T47D (cell line): ENCODE measurements at places on chromosomes 6 and 20.

DNA sequence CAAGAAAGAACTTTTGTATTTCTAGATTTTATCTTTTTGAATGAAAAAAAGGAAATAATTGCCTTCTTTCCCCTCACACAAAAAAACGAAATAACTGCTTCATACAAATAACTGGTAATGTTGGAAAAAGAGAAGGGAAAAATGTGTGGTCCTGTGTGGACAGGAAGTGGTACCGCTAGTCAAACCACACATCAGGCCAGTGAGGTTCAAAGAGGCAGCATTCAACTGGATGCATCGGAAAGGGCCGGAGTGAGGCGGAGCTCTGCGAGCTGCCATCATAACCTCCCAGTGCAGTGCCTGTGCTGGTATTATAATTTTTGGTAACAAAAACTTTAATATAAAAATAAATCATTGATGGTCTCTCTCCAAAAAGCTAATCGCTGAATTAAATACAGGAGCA is 111.2 kb downstream of the IRF4 start:
- no peak for DNase-seq

DNA sequence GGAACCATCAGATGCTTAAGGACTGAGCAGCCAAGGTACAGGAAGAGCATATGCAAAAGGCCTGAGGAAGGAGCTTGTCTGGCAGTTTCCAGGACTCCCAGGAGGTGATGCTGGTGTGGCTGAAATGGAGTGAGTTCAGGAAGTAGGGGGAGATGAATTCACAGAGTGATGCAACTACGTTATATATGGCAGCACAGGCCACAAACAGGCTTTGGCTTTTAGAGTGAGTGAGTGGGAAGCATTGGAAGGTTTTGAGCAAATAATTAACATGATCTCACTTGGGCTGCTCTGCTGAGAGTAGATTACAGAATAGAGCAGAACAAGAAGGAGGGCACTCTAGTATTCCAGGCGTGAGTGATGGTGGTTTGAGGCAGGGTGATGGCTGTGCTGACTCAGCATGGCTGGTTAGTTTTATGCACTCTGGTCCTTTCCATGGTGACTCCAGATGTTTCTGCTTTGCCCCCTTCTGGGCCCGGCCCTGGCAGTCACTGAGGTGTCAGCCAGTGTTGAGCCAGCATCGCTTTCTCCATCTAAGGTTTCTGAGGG is 6.5 kb downstream of the BTN2A2 start:
- DNase-seq = no peak

DNA sequence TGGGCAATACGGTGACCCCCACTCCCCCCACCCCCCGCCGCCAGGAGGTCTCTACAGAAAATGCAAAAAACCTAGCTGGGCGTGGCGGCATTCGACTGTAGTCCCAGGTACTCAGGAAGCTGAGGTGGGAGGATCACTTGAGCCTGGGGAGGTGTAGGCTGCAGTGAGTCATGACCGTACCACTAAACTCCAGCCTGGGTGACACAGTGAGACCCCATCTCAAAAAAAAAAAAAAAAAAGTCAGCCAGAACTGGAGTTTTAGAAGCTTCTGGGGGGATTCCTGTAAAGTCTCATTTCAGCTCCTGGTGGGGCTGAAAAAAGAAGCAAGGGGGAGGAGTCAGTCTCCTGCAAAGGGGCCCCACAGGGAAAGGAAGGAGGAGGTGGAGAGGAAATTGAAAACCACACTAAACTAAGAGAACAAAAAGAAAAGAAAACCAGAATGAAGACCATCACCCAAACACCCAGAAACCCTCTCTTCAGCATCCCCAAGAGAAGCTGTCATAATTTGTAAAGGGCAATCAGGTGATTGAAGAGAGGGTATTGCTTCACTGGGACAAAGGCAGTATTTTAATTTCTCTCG is 50.4 kb downstream of the NOL4L start:
- DNase-seq = no peak

GRCh38 chr20:58024241-58024721 is 204.2 kb downstream of the ANKRD60 start:
- DNase-seq = no peak

DNA sequence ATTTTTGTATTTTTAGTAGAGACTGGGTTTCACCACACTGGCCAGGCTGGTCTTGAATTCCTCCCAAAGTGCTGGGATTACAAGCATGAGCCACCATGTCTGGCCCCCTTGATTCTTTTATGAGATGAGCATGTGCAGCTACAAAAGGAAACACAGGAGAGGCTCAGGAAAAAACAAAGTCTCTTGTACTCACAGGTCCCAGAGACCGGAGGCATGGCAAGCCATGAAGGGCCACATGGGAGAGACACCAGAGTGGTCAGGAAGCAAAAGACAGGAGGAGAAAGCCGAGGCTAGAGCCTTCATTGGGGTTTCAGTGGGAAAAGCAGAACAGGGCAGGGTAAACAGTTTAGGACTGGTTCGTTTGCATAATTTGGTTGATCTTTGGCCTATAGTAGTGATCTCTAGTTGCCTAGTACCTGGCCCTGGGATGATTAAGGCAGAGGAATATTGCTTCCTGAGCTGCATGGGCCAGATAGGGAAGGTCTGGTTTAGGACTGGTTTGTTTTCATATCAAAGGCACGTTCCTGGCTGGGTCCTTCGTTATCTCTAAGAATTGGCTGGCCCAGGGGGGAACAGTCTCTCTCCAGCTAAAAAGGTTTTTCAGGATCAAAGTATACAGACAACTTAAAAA is 48.2 kb upstream of the PRND start:
- no peak for DNase-seq

DNA sequence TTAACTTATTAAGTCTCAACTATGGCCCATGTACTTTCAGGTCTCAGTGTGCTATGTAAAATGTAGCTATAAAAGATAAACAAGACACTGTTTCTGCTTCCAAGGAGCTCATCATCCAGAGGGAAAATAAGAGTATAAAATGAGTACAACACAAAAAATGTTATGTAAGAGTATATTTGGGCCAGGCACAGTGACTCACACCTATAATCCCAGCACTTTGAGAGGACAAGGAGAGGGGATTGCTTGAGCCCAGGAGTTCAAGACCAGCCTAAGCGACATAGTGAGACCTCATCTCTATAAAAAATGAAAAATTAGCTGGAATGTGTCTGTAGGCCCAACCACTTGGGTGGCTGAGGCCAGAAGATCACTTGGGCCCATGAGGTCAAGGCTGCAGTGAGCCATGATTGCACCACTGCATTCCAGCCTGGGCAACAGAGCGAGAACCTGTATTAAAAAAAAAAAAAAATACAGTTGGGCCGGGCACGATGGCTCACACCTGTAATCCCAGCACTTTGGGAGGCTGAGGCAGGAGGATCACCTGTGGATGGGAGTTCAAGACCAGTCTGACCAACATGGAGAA is 124.0 kb downstream of the EDN1 start:
- no peak for DNase-seq

DNA sequence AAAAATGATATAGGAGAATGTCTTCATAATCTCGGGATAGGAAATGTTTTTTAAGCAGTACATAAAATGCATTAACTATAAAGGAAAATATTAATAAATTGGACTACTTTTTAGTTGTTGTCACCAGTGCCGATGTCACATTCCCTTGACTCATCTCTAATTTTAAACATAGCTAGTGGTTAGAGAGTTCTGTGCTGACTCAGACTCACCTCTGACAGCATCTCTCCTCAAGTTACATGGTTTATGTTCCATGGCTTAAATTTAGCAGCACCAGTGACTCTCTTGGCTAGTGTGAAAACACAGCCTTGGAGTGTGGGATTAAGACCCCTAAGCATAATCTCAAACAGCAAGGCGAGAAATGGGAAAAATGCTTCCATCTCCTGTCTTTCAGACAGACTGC is 311.8 kb upstream of the MMS22L start:
- DNase-seq = no peak

- DNase-seq = peak; percentile 29
These were observed 12.2 kb downstream of the SUN5 start for GRCh38 chr20:32991792-32992641.

- DNase-seq = no peak
These were observed 402.5 kb upstream of the FKBP1C start for GRCh38 chr6:62808565-62809293.

- no peak for DNase-seq
These were observed 26.8 kb downstream of the JAG1 start for GRCh38 chr20:10646886-10647420.

- no peak for DNase-seq
These were observed 5.6 kb upstream of the ZNF831 start for GRCh38 chr20:59157961-59158541.

DNA sequence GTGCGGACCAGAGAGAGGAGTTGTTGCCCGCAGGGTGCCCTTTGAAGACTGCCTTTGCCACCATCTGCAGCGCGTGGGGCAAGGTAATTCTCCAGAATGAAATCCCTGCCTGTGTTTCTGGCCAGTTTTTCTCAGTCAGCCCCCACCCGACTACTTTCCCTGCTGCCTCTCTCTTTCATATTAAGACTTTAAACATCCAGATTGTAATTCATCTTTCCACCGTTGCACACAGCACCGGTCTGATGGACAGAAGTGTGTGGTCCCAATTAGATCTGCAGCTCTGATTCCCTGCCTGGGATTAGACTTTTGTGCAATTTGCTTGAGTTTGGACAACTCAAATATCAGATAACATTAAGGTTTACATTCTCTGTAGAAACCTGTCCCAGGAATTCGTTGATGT is 489.0 kb downstream of the QKI start:
- DNase-seq = no peak

DNA sequence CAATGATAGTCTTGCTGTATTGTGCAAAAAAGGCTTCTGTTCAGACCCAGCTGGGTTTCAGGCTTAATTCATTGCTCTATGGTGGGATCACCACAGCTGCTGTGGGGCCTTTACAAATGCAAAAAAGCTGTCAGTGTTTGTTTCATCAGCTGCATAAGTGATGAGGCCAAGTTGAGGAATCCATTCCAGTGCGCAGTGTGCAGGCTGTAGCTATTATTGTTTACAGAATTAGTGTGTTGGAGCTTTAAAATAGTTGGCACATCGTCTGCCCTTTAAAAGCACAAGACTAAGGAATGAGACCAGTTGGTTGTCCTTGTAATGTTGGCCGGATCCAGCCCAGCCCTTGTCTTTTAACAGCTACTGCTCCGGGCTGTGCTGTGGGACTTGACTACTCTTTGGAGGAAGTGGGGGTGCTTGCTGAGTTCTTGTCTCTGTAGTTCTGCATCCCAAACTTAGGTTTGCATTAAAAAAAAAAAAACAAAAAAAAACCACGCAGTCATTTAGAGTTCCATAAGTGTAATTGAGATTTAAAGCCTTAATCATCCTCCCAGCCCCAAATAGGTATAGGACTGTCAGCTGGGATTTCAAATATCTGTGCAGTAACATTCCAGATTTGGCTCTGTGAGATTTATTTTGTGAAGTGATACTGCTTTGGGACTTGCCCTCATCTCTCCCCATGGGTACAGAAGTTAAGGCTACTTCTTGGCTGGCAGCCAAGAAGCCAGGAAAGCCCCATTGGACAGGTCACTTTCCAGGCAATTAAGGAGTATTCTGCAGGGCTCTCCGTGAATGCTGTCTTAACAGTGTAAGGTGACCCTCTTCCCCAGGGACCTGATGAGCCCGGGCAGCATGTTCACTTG is 19.3 kb downstream of the JARID2 start:
- peak; percentile 22 for DNase-seq

GRCh38 chr20:346033-346639 is 775 bp upstream of the NRSN2 start:
- no peak for DNase-seq

- DNase-seq = peak; percentile 84
These were observed 11.2 kb upstream of the C20orf144 start for GRCh38 chr20:33650753-33651561.

- DNase-seq = no peak
These were observed 59.6 kb upstream of the QKI start for GRCh38 chr6:163354761-163355425.

DNA sequence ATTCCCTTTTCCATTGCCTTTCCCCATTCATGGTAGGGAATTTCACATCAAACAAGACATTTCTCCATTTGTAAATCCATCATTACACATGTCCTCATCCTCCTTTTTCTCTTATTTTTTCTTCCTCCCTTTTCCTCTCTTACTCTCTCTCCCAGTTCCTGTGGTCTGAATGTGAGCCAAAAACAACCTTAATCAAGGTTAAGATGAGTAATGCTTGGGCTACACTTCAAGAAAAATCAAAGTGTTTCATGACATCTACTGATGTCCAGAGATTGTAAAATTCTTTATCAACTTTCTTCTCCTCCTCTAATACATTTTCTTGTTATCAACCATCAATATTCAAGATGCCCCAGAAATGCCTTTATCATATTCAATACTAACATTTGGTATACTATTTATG is 208.0 kb upstream of the PRND start:
- no peak for DNase-seq

GRCh38 chr20:46767127-46767761 is 57.8 kb downstream of the SLC2A10 start:
- peak; percentile 76 for DNase-seq

- DNase-seq = no peak
These were observed 378.0 kb upstream of the FLRT3 start for GRCh38 chr20:14715400-14715799.

- no peak for DNase-seq
These were observed 2.5 kb upstream of the SNX3 start for GRCh38 chr6:108263371-108263770.

DNA sequence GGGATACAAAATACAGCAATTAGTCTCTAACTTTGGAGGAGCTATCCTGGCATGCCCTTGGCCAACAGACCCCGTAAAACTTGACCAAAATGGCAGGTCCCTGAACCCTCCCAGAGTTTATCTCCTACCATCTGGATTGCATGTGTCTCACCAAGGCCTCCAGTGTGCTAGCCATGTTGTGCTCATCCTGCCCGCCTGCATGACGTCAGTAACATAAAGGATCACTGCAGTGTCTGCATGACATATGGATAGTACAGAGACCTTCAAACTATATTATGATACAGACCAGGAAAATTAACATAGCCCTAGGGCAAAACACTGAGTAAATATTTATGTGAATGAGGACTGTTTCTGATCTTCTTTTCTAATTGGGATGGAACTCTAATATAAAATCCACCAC is 25.3 kb downstream of the CPXM1 start:
- DNase-seq = no peak

DNA sequence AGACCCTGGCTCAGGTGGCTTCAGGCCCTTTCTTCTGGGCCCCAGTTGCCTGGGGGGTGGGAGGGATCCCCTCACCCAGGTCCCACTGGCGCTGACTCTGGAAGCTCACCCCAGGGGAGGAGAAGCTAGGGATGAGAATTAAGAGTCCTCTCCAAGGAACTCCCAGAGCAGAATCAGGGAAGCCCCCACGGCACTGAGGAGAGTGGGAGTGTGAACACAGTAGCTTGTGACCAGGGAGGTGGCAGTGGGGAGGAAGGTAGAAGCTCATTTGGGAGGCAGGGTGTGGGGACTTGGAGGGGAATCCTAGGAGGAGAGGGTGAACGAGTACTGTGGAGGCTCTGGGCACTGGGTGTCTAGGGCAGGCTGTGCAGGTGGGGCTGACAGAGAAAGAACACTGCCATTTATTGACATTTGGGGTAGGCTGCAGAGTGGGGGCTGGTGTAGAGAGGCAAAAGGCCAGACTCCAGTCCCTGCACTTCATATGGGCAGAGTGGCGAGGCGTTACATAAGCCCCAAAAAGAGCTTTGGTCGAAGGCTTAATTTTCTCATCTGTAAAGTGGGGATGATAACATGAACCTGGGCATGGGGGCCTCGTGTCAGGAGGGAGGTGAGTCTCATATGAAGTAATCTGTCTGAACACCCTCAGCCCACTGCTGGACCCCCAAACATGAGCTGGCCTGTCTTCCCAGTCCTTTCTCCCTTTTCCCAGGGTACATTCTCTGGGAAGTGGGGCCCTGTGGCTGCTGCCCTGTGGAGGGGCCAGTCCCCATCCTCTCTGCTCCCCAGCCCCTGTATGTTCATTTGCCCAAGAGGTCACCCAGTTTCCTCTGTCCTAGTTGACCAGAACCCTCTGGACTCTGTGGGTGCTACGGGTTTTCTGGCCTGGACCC is 80.5 kb downstream of the VEGFA start:
- no peak for DNase-seq

GRCh38 chr20:14597206-14597715 is 259.8 kb upstream of the FLRT3 start:
- DNase-seq = no peak
